ENCODE measurements at places on chromosomes 2 and 18. TPM values are rescaled to one million over a fixed set of nuclear protein-coding genes. Genes with fewer than 3 reads are reported as not detected.

GRCh38 chr2:20723543-20723942, 56.6 kb downstream of the GDF7 start:
- DNase-seq: peak; percentile 61

GRCh38 chr18:9055185-9055584, 47.3 kb upstream of the NDUFV2 start:
- peak; percentile 86 for DNase-seq

The CNDP1 gene
- total RNA-seq: not detected

DNA sequence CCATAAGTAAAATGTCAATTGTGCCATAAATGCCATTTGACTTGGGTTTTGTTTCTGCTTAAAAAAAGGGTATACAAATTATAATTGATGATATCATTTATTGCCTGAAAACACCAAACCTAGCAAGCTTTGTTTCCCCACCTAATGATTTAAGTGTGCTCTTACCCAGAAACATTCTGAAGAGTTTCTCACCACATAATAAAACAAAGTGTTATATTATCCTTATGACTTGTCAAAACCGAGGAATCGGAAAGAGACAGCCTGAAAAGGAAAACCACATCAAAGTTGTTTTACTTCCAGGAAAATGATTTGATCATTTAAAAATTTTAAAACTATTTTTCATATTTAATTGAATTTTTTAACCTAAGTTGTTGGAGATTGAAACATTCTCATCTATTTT, 170.5 kb upstream of the SLC39A10 start:
- no peak for DNase-seq

All from IMR-90 (cell line).